T-cell (primary cell): ENCODE measurements at places on chromosomes 7 and 10.

DNA sequence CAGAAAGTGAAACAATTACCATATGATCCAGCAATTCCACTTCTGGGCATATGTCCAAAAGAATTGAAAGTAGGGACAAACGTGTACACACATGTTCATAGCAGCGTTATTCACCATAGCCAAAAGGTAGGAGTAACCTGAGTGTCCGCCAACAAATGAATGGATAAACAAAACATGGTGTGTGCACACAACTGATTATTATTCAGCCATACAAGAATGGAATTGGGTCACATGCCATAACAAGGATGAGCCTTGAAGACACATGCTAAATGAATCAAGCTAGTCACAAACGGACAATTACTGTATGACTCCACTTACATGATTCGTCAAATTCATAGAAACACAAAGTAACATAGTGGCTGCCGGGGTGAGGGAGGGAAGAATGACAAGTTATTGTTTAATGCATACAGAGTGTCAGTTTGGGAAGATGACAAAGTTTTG lies 4.1 kb upstream of the OIT3 start:
- no peak for DNase-seq

DNA sequence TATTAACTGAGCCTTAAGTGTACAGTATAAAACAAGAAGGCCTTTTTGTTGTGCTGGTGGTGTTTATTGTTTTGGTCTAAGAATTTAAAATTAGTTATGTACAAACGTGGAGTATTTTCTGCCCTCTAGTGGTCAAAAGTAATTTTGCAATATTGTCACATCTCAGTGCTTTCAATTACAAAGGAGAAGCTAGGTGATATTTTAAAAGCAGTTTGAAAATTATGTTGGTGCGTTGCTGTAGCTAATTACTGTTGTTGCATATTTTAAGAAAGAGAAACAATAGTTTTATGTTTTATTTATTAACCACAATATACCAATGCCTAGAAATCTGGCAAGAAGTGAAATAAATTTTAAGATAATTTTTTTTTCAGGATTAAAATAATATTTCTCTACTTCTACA lies 11.4 kb downstream of the NPVF start:
- DNase-seq = no peak

DNA sequence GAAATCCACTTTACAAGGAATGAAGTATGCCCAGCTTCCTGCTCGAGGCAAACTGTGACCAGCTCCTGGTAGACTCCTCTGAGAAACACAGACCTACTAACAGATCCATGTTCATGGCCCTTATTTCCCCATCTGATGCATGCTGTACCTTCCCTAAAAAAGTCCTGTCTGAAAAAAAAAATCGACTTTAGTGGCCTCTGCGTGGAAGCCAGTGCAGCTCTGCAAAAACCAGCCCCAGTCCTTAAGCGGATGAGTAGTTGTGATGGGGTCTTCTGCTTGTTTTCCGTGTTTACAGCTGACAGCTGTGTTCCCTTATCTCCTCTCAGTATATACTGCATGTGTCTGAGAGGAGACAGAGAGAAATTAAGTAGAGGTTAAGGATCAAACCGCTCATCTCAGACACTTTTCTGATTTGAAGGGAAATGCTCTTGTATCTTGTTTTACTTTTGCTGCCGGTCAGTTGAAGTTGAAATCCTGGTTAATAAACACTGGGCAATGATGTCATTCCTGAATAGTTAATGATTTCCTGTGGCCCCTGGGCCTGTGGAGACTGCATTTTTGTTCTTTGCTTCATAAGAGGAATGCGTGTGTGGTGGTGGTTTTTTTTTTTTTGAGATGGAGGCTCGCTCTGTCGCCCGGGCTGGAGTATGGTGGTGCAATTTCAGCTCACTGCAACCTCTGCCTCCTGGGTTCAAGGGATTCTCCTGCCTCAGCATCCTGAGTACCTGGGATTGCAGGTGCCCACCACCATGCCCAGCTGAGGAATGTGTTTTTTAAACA lies 67.6 kb downstream of the DOCK1 start:
- no peak for DNase-seq

DNA sequence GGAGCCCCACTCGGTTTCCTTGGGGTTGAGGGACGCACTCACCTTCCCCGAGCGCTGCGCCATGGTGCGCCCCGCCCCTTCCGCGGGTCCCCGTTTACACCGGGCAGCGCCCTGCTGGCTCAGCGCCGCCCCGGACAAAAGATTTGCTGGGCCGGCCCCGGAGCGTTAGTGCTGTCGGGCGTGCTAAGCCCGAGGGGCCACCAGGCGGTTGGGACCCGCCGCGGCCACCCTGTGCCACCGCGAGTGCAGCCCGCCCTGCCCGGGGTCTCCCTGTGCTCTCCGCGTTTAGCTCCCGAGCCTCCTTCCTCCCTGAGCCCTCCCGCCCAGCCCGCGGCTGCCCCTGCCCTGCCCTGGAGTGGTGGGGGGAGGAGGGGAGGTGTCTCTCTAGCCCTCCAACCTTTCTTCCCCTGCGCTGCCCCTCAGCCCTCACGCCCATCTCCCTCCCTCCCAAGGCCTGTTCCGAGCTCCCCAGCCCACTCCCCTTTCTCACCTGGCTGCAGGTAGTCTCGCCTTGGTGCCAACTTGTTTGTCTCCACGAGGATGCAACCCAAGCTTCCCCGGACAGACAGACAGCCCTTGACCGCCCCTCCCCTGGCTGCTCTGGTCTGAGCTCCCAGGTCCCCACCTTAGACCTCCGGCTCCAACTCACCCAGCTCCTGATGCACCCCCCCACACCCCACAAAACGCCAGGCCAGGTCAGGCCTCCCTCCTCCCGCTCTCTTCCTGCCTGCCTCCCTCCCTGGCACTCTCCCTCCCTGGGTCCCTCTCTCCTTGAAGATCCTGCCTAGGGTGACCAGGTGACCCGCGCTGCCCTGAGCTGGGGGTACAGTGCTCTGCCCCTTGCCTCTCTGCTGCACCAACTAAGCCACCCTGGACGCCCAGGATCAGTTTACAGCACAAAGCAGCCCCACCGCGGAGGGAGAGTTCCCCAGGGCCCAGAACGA lies at the start of gene CRYGN:
Gene CRYGN, minus strand, starts transcription at position 287 of the 944 bp plus-strand sequence. Its CDS starts 224 bp downstream, at position 63.
- DNase-seq = peak; percentile 41

DNA sequence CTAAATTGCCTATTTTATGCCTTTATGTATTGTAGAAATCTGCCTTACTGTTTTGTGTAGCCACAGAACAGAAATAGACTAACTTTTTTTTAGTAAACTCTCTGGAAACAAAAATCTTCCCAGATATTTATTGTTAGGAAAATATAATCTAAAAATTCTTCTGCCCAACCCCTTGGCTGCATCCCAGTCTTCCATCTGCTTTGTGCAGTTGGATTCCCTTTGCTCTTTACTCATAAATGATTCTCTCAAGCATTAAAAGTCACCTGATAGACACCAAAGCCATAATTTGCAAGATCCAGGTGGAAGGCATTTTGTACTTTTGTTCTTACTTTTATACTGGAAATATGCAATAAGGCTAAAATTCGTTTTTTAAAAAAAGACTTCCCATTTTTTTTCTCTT lies 6.1 kb upstream of the CAV2 start:
- no peak for DNase-seq

GRCh38 chr10:64394744-64395143 lies 873.5 kb downstream of the REEP3 start:
- DNase-seq = no peak

GRCh38 chr10:106278383-106278782 lies 886.1 kb downstream of the SORCS1 start:
- DNase-seq = no peak

DNA sequence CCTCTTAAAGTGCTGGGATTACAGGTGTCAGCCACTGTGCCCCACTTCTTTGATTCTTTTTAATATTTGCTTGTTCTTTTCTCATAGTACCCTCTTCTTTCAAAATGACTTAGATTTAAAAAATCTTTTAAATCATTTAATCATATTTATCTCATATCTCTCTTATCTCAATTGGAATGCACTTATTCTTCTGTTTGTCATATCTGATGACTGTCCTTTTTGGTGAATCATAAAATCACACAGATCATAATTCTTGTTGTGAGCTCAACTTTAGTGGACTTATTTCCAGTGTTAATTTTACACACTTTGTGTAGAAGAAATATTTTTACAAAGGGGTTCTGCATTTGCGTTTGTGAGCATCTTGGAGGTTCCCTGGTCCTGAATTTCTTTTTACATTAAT lies 220.3 kb upstream of the SLC26A5 start:
- no peak for DNase-seq

DNA sequence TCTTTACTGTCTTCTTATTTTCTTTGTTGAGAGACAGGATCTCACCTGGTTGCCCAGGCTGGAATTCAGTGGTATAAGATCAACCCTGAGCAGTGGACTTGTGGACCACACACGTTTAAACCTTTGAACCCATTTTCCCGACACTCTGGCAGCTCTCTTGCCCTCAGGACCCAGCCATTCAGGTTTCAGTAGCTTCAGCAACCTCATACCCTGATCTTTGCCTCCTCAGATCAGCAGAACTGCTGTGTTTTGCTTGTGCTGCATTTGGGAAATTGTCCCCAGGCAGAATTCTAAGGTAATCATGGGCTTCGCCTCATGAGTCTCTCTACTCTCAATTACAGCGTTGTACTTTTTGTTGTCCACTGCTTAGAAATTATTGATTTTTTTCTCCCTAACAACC lies 317.6 kb upstream of the KIAA1217 start:
- no peak for DNase-seq

DNA sequence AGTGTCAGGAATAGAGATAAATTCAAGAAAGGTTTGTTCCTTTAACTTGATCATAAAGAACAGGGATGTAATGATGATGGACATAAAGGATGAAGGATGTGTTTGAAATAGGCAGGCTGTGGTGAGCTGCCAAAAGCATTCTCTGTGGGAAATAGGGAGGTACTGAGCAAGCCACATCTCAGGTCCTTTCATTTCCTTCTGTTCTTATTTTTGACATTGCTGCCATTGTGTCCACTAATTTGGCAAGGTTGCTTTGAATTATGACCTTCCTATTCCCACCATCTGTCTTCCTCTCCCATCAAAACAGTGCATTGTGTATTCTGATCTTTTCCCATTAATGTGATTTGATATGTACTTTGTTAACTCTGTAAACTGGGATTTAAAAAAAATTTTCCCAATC lies 9.4 kb downstream of the SCRN1 start:
- DNase-seq = no peak

DNA sequence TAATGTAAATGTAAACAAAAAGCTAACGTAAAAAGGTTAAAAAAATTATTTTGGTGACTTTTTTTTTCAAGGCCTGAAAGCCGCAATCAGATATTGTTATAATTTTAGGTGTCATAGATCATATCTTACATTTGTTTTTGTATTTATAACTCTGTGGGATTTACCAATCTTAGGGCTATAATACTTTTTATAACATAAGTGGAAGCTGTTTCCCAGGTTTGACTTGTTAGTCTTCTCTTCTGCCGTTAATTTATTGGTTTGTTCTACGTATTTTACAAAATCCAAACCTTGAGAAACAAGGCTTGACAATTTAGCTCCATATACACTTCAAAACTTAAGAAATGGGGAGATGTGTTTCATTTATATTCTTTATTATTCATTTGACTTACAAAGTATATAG lies 119.4 kb downstream of the EVX1 start:
- no peak for DNase-seq
